ENCODE measurements at places on chromosomes 3 and 15.

DNA sequence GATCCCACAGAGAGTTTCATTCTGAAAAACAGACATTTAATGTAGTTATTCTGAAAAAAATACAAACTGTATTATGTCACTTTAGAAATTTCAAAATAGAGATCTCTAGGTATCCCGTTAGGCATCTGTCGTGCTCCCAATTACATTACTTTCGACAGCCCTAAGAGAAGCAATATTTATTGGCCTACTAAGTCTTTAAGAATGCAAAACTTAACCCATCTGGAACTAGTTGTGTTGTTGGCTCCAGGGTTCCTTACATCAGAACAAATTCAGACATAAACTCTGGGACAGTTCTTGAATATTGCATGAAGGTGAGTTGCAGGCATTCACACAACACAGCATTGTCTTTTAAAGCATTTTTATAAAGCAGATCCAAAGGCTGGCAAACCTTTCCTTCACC, 498.4 kb downstream of the FHIT start:
- DNase-seq = no peak

DNA sequence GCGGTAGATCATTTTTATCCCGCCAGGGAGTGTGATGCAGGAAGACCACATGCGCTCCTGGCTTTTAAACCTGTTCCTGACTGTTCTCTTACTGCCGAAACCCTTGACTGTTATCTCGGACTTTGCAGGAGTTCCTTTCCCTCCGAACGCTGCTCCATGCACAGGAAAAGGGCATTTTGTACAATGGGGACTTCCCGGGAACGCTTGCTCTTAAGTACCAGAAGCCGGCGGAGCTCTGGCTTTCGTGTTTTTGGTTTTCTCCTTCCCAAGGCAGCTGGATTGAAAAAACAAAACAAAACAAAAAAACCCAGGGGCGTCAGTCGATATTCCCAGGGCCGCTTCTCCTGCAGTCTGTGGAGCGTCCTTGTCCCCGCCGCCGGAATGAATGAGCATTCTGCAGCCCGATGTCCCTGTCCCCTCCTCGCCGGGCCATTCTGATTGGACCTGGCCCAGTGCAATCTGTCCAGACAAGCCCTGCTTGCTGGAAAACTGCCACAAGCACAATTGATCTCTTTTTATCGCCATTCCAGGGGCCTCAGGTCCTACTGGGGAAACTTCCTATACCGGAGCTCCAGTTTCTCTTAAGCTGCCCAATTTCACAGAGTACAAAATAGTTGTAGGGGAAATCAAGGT, 44.8 kb downstream of the SLC6A1 start:
- no peak for DNase-seq

DNA sequence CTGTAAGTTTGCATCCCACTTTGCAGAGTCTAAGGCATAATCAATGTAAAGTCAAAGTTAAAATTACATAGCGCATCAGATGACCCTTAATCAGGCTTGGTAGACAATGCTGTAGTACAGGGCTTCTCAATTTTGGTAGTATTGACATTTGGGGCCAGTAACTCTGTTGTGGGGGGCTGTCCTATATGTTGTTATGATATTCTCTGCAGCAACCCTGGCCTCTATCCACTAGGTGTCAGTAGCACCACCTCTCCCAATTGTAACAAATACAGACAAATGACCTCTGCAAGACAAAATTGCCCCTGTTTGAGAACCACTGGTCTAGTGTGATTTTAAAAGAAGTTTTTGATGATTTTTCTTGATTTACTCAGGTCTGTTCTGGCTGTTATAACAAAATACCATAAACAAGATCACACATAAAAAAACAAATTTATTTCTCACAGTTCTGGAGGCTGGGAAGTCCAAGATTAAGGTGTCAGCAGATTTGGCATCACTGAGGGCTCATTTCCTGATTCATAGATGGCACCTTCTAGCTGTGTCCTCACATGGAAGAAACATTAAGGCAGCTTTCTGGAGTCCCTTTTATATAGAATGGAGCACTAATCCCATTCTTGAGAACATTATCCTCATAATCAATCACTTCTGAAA, 37.6 kb upstream of the SLC9A9 start:
- DNase-seq = no peak

- no peak for DNase-seq
Observed at GRCh38 chr3:89966877-89967665, 859.6 kb downstream of the EPHA3 start.
